ENCODE measurements at places on chromosomes 16 and 17.
A peak's percentile ranks its signal among the peaks of the same experiment; 100 is the strongest.

GRCh38 chr17:40176754-40177110 is 538 bp upstream of the RAPGEFL1 start:
- no peak for DNase-seq

GRCh38 chr16:13435873-13436474 is 484.0 kb upstream of the ERCC4 start:
- no peak for DNase-seq

GRCh38 chr16:21167929-21168602 is 9.6 kb downstream of the LDAF1 start:
- DNase-seq: no peak

- DNase-seq: no peak
Observed at GRCh38 chr17:51435641-51436091, 175.3 kb downstream of the UTP18 start.

DNA sequence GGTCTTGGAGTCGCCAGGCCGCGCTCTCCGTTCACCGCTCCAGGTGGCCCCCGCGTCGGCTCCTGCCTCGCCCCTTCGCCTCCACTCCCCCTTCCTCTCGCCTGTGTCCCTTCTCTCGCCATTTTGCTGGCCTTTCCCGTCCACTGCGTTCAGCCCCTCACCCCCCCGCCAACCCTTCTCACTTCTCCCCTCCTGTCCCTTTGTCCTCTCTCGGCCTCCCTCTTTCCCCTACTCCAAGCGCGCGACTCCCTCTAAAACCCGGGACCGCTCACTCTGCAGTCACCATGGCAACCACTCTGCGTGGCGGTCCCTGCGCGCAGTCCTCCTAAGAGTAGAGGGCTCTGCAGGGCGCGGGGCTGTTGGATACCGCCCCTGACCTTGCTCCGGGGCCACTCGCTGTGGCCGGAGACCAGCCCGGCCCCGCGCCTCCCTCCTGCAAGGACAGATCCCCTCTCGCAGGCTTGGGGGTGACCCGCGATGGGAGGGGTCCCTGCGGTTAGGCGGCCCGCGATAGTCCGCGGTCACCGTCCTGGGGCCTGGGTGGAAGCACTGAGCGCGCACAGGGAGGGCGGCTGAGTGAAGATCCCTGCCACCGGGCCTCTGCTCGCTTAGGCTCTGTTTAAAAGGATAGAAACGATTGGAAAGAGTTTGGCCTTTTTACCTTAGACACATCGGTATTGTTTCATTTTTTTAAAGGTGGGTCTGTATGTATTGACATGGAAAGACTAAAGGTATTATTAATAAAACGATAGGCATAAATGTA is 454 bp downstream of the CCDC40 start:
- no peak for DNase-seq

DNA sequence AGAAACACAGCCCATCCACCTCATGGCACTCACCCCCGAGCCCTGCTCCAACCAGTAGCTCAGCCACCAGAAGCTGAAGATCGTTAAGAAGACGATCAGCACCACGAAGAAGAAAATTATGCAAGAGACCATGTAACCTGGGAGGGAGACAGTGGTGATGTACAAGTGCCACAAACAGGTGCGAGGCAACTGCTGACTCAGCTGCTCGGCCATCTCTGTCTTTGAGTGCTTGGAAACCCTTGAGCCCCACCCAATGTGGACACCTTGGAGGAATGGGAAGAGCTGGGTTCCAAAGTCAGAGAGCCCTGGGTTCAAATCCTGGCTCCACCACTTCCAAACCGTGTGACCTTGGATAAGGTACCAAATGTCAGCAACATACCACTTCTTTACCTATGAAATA is 38.1 kb upstream of the ABCC12 start:
- DNase-seq: no peak

DNA sequence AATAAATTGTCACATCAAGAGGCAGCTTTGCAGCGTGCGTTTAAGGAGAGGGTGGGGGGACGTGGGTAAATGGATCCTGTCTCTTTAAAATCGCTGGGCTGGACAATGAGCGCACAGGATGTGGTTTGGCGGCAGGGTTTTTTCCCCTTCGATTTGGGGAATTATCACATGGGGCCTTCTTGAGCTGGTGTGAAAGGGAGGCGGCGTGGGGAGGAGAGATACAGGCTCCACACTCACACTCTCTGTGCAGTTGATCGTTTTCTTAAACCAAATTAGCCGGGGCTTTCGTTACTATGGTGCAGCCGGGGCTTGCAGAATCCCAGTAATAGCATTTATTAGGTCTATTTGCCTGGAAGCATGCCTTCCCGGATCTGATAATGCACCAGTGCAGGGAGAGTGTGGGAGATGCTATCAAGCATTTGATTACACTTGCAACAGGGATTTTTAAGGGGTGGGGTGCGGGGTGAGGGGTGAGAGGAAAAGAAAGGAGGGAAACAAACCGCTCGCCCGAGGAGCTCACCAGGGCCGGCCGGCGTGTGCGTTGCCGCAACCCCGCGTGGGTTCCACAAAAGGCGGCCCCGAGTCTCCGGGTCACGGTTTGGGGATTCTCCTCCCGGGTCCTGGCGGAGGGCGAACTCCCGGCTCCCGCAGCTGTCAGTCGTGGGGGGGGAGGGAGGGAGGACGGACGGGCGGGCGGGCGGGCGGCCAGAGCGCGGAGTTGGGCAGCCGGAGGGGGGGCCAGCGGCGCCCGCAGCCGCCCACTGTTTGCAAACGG is 58.8 kb upstream of the GSE1 start:
- DNase-seq: no peak

DNA sequence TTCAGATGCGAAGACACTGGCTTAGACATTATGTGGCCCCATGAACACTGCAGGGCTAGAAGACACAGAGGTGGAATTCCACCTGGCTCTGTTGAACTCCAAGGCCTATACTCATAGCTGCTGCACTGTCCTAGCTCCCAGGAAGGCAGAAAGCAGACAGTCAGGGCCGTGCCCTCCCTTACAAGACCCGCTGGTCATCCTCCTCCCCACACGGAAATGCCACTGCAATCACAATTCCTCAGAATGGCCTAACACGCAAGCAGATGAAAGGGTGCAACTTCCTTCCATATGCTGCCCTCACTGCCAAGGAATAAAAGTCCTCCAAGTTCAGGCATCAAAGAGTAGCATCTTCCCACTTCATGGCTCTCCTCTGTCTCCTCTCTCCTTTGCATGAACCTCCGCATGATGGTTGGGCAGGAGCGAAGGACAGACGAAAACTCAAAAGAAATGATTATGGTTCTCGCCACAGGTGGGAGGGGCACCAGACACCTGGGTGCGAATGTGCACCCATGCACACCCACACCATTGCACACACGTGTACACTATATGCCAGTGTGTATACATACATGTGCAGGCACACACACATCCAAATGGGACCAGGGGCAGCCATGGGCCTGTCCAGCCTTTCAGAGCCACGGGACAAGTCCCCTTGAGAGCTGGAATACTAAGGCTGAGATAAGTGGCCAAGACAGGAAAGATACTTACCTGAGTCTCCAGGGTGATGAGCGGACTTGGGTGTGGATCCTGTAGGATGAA is 113.3 kb downstream of the XYLT1 start:
- no peak for DNase-seq

DNA sequence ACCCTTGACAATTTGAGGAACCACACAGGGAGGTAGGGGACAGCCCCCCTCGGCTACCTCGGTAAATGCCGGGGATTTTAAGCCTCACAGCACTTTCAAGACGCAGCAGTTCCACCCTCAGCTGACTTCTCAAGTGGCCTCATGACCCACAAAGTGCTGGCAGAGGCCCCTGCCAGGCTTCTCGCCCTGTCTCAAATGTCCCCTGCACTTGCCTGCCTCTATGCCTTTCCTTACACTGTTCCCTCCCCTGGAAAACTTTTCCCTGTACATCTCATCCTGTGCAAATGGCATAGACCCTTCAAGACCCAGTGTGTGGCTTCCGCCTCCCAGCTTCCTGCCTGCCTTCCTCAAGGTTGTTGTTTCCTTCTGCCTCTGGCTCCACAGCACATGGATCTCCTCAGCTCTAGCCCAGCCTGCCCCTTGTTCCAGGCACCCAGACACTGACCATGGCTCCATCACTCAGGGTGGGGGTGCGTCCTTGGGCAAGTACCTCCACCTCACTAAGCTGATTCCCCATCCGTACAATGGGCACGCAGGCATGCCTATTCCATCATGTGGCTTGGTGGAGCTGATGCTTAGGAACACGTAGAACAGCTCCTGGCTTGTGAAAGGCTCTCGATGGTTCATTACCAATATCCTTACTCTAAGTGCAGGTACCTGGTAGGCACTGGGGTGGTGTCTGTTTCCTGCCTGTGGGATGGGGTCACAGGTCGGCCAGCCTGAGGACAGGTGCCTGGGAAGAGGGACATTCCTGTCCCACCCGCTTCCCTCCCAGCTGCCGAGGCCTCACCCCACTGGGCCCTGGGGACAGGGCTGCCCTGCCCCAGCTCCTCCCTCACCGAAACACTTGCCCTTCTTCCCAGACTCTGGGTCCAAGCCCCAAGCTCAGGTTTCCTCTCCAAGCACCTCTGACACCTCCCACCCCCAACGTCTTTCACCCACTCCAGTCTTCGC is 24.0 kb downstream of the MMP15 start:
- DNase-seq: no peak

GRCh38 chr16:70737377-70738082 is 51.7 kb upstream of the MTSS2 start:
- DNase-seq: peak; percentile 37

- DNase-seq: no peak
Observed at GRCh38 chr17:36133602-36134236, 30.1 kb downstream of the CCL4 start.

DNA sequence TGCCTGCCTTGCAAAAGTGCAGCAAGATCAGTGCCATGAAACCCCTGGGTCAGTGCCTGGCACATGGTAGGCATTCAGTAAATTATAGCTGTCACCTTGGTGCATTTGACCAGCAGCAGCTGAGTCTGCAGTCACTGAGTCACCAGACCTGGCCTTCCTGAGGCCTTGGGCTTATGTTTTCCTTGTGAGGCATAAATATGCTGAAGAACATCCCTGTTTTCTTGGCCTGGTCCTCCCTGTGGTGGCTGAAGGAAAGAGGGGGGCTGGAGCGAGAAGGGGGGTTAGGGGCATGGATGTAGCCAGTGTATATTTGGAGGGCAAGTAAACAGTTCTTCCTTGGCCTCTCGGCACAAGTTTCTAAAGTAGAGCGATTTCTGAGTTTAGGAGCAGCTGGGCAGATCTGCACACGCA is 26.5 kb downstream of the EPN2 start:
- DNase-seq: no peak

- no peak for DNase-seq
Observed at GRCh38 chr16:229731-230281, 557 bp upstream of the LUC7L start.

DNA sequence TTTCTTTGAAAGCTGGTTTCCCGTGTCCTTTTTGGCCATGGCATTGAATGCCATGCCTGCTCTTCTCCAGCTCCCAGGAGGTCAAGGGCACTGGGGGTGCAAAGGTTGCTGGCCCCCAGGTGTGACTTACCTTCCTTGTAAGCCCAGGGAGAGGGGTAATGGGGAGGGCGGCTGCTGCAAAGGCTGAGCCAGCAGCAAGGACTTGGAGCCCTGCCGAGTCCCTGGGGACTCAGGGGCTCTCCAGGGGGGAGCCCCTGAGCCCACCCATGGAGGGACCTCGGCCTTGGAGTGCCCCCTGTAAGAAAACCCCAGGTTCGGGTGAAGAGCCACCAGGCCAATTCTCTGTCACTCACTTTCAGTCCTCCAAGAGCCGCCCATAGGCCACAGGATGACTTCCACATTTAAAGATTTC is 5.9 kb upstream of the CCL22 start:
- DNase-seq: no peak

- DNase-seq: no peak
Observed at GRCh38 chr17:75240394-75241142, 20.8 kb downstream of the GGA3 start.

GRCh38 chr17:17902877-17903276 is 66.1 kb upstream of the SREBF1 start:
- no peak for DNase-seq

GRCh38 chr16:84826558-84826941 is 6.8 kb downstream of the CRISPLD2 start:
- DNase-seq: no peak

- no peak for DNase-seq
Observed at GRCh38 chr16:19104607-19105006, 9.2 kb upstream of the ITPRIPL2 start.

- DNase-seq: no peak
Observed at GRCh38 chr17:56867948-56868376, 34.0 kb downstream of the DGKE start.

GRCh38 chr17:4082136-4082924 is 60.5 kb downstream of the ZZEF1 start:
- no peak for DNase-seq

- no peak for DNase-seq
Observed at GRCh38 chr16:86772671-86773353, 194.5 kb downstream of the FOXL1 start.

DNA sequence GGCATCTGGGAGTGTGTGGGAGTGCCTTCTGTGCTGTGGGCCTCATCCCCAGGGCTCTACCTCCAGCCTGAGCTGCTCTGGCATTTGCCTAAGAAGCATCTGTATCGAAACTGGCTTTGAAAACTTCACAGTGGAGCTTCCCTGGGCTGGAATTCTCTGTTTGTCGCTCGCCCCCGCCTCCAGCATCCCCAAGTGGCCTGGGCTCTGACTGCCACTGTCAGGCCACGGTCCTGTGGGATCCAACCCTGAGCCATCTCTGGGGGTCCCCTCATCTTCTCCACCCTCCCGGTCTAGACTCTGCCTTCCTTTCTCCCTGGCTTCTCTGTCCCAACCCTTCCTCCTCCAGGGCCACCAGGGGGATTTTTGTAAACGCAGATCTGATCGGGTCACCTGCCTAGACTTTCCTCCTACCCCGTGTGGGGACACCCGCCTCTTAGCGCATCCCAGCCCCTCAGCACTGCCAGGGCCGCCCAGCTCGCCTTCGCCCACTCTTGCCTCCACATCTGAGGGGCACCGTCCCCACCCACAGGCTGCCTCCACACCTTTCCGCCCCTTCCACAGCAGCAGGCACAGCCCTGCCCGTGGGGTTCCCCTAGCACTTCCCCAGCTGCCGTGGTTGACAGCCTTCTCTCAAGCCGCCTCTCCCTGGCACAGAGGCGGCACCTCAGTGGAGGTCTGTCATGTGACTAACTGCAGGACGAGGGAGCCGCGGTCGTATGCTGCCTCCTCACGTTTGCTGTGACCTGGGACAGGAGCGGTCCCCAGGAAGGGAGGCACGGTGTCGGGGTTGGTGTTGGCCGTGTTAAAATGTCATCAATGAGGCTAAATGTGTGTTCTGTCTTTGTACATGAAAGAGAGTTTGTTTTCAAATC is 12.0 kb downstream of the TBC1D24 start:
- DNase-seq: peak; percentile 63

GRCh38 chr16:76946879-76947278 is 244.1 kb upstream of the MON1B start:
- no peak for DNase-seq

GRCh38 chr17:60442271-60443173 is 20.2 kb downstream of the CHCT1 start:
- no peak for DNase-seq

All from activated CD8-positive, alpha-beta memory T cell treated with anti-CD3 and anti-CD28 coated beads for 1 hour (primary cell).